ENCODE measurements at places on chromosomes 13 and 19.

GRCh38 chr13:35763060-35763781 is 286.7 kb upstream of the MAB21L1 start:
- DNase-seq: no peak

- no peak for DNase-seq
Observed at GRCh38 chr13:112747256-112747655, 57.4 kb downstream of the ATP11A start.

DNA sequence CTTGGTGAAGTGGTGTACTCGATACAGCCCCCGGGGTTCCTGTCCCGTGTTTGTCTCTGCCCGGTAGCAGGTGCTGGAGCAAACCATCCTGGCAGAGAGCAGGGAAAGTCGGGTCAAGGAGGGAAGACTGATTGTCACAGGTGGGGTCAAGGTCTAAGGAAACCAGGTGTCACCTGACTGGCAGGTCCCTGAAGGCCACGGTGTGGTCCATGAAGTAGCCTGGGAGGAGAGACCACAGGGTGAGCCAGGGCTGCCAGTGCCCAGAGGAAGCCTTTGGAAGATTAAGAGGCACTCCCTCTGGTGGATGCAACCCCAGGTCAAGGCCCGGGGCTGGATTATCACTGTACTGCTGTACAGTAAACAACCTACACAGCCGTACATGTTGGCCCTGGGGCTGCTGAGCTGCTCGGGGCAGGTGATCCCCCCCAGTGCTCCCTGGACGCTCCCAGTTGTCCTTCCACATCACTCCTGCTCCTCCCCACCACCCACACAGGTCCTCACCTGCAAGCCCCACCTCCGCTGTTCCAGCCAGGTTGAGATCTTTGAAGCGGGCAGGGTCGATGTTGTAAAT is 6.0 kb upstream of the CCER2 start:
- DNase-seq: no peak

DNA sequence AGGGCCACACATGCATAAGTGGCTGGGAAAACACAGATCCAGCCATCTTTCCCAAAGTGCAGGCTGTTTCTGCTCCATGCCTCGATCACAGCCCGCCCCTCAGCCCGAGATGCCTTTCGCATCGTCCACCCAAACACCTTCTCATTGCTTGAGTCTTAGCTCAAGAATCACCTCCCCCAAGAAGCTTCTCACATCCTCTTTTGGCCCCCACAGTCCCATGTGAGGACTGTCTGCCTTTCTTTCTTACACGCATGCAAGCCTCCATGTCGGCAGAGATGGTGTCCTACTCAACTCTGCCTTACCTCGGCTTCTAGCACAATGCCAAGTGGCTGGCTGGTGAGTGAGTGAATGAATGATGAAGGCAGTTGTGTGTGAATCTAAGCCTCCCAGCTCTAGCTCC is 18.1 kb upstream of the GSX1 start:
- no peak for DNase-seq

- no peak for DNase-seq
Observed at GRCh38 chr13:45705918-45706317, 3.8 kb downstream of the CBY2 start.

- no peak for DNase-seq
Observed at GRCh38 chr13:104953588-104953987, 1581.9 kb downstream of the EFNB2 start.

GRCh38 chr13:114128624-114129522 is 3.5 kb downstream of the RASA3 start:
- DNase-seq: peak; percentile 49

DNA sequence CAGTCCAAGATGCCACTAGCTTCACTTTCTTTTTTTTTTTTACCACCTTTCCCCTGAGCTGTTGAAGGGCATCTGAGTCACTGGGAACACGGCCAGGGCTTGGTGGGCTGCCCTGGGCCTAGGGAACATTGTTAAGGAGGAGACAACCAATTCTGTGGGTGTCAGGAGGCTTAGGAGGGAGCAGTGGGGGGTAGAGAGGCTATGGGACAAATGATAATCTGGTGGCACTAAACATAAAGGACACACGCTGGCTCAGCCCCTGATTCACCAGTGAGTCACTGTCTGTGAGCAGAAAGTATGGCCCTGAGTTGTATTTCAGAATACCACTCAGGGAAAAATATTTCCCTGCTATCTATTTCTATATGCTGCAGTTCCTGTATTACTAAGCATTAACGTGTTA is 207.8 kb downstream of the DCLK1 start:
- DNase-seq: no peak

GRCh38 chr13:24671386-24672113 is 8.7 kb upstream of the ATP12A start:
- DNase-seq: no peak

GRCh38 chr19:51018745-51019543 is 565 bp downstream of the KLK10 start:
- no peak for DNase-seq

DNA sequence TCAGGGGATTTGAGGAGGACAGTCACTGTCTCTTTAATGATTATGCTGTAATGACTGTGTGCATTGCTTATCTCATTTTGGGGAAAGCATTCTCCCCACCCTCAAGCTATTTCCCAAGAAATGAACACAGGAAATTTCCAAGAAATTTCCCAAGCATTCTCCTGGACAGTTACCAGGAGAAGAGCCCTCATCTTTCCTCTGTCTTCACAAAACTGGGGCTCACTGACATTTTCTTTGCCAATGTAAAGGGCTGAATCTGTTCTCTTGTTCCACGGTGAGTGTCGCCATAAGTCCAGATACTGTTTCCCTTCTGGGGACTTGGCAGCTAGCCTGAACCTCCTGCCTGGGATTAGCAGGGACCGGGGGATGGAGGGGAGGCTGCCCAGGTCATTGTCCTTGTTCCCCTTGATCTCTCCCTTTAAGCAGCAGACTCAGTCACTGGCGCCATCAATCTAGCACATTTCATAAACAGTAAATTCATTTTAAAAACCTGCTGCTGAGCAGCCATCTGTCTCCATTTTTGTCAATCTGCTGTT is 172.8 kb downstream of the DNAJC15 start:
- no peak for DNase-seq
